ENCODE measurements at places on chromosomes 7 and 10. TPM values are rescaled to one million over a fixed set of nuclear protein-coding genes. Genes with fewer than 3 reads are reported as not detected.

RBM17 gene
- total RNA-seq: 63.1 TPM

DNA sequence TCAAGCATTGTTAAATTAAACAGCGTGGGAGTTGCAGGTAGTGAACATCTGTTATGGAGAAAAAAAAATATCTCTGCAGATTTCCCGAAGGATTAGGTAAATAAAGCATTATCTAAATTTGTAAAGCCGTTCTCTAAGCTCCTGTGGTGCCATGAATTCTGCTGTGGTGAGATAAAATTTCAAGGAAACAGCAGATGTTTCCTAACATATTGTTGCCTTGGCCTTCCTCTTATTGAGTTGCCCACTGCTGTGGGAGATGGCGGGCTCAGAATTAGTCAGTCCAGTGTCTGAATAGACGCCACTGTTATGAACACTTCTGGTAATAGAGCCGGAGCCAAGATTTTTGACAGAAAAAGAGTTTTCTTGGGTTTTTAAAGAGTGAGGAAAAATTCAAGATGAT lies 82.6 kb upstream of the ELMO1 start:
- no peak for DNase-seq

- DNase-seq: no peak
Observed at GRCh38 chr7:151252961-151253711, 4.6 kb upstream of the SMARCD3 start.

RPEL1 gene
- total RNA-seq: not detected

- DNase-seq: no peak
Observed at GRCh38 chr7:33981226-33981625, 75.9 kb downstream of the BMPER start.

DNA sequence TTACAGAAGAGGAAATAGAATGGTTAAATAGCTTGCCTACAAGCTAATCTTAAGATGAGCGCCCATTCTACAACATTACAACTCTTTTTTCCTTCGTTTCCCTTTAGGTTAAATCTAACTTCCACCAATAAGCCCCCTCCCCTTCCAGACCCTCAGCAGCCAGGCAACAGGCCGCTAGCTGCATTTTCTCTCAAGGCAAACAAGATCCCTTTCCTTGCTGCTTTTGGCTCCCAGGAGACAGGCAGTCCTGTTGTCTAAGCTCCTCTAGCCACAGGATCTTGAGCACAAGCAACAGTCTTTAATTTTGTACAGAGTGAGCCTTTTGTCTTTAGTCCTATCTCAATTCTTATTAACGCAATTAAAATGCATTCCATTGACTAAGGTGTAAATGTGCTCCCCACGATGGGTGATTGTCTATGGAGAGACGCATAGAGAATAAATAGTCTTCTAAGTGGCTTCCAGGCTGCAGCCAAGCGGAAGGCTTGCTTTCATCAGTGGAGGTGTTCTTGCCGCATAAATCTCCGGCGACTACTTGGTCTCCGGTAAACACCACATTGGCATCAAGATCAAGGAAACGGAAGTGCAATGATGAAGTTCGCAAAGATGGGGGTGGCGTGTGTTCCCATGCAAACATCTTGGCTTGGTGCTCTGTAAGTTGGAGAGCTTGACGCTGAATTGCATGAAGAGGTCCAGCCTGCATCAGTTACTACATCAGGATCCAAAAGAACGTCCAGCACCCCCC lies 181.9 kb upstream of the LYZL2 start:
- DNase-seq: peak; percentile 94

TAS2R4 gene
- 1.5 TPM for total RNA-seq

DNA sequence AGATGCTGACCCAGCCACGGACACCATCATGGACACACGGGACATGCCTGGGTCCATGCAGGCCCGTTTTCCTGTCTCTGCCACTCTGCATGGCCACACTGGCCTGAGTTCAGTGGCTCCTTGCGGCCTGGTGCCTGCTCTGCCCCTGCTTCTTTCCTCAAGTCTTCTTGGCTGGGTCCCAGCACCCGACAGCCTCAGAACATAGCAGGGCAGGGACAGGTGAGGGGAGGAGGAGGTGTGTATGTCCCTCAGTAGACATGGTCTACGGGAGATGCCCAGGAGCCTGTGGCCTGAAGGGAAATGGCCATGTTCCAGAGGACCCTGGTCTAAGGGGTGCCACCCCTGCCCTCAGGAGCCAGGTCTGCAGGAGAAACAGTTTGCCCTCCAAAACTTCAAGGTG lies 2.2 kb upstream of the AQP1 start:
- DNase-seq: no peak

PLEKHS1 gene
- total RNA-seq: not detected

DNA sequence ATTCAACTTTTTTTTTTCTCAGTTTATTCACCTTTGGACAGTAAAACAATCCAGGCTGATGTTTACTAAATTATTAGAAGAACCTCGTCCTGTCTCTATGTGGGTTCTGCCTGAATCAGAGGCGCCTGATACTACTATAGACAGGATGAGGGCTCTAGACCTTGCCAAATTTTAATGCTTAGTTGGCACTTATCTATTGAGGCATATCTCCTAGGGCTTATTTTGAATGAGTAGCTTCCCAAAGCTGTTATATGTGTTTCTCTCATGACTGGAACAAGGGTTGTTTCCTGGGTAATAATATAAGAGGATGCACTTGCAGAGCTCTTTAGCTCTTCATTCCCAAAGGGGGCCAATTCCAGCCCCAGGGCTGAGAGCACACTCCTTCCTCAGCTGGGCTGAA lies 23.6 kb downstream of the HECW1 start:
- DNase-seq: no peak

- DNase-seq: no peak
Observed at GRCh38 chr7:95330204-95330960, 6.0 kb upstream of the PON1 start.

DNA sequence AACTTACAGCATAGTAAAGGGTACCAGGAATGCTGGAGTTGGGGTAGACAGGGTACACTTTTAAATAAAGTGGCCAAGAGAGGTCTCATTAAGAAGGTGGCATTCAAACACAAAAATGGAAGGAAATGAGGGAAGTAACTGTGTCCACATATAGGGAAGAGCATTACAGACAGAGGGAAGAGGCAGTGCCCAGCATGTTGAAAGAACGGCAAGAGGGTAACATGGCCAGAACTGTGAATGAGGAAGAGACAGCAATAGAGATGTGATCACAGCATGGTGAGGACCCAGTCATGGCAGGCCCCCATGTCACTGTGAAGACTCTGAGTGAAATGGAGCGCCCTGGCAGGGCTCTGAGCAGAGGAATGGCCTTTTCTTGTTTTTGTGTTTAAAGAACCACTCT lies 35.1 kb upstream of the ZNRF2 start:
- no peak for DNase-seq

DNA sequence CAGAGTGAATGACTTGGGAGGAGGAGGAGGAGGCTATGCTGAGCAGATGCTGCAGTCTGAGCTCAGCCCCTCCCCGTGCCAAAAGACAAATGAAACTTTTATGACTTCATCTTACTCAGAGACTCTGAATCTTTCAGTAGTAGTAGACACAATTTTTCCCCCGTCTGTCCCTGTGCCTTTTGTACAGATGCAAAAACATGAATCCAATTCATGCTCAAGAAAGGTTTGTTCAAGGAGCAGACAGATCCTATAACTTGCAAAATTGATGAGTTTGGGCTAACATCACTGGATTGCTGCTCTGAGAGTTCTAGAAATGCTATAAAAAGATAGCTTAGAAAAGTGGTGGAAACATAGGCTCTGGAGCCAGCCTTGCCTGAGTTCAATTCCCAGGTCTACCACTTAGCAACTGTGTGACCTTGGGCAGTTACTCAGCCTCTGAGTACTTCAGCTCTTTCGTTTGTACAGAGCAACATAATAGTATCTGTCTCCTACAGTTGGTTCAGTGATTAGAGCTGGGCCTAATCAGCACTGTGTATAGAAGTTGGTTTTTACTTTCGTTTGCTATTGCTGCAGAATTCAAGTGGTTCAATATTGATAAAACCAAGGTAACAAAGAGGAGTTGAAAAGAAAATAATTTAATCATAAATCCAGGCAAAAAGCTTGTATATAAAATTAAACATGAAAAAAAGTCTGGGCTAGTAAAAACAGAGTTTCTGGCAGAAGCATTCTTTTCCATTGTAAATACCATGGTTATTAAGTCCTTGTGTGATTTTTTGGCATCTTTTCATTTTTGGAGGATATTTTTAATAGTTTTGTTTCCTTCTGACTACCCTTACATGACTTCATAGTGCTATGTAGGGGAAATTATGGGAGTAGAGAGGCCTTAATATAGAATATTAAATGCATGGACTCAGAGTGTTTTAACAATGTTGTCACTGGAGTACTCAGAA lies 174.2 kb upstream of the ZNF32 start:
- DNase-seq: no peak

DNA sequence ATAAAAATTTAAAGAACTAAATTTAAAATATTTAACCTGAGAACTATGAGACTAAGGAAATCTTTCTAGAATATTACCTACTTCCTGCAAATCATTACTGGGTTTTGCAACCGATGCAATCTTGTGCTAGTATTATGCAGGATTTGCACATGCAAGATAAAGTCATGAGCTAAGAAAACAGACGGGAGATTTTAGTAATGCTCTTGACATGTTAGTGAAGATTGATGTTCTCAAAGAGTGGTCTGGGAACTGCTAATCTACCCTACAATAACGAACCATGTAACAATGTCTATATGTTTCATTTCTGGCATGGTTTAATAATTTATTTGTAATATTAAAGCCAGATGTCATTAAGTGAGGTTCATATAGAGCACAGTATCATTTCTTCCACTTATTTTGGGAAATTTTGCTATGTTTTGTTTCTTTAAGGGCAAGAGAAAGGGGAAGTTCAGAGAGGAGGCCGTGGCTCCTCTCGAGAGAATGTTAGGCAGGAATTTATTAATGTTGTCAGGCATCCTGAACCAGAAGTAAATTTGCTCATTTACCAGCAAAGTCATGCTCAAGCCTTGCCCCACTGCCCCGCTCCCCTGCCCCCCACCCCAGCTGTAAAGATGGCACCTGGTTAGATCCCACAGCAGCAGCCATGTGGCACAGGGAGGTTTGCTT lies 22.8 kb downstream of the LRRC17 start:
- no peak for DNase-seq

STEAP1 gene
- 15.0 TPM for total RNA-seq

DNA sequence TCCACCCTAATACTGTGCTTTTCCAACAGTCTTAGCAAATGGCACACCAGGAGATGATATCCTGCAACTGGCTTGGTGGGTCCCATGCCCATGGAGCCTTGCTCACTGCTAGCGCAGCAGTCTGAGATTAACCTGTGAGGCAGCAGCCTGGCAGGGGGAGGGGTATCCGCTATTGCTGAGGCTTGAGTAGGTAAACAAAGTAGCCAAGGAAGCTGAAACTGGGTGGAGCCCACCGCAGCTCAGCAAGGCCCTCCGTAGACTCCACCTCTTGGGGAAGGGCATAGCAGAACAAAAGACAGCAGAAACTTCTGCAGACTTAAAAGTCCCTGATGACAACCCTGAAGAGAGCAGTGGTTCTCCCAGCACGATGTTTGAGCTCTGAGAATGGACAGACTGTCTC lies 399.0 kb downstream of the CCSER2 start:
- no peak for DNase-seq

DNA sequence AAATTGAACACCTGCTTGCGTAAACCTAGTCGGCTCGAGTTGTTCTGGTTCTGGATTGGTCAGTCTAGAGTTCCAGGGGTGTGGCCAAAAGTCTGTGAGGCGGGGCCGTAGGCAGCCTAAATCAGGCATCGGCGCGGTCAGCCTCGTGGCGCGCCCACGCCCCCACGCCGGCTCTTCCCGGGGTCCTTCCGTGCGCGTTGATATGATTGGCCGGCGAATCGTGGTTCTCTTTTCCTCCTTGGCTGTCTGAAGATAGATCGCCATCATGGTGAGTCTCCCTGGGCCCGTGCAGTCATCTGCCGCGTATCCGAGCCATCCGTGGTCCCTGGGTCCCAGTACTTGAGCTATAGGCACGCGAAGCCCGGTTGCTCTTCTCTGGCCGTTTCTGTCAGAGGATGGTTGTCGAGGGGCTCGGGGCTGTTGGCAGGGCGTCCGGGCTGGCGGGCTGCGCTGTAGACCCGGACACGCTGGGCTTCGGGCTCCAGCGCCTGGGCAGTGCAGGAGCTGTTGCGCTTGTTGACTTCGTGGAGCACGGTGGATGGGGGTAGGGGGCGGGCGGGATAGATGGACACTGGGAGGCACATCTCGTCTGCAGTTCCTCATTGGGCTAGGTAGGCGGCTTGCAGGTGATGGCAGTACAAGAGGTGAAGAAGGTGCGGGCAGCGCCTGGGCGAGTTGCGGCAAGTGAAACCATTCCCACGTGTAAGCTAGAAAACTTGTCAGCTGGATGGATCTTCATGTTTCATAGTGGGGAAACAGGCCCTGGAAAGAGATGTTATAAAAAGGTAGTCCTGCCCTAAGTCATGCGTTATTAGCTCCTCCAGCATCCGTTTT lies at the start of gene RPS24:
TSS of gene RPS24 (plus strand) at position 227 of the 834 bp plus-strand sequence. CDS start at position 266, 39 bp downstream.
- peak; percentile 98 for DNase-seq

DNA sequence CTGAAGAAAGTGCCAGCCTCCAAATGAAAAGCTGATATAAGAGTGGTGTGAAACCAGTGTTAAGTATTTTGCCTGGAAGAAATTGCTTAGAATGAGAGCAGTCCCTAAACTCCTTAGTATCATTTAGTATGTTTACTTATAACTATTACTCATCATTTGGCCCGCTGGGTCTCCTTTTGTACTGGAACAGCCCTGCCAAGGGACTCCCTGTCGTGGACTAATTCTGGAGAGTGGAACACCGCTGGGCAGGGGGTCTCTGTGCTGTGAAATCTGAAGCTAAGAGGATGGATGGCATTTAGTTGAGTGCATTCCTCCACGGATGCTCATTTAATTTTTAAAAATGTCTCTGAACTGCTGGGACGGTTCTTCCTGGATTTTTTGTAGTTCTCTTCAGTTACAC lies 889.9 kb upstream of the C7orf33 start:
- DNase-seq: no peak
